ENCODE measurements at places on chromosomes 4 and X. TPM values are rescaled to one million over a fixed set of nuclear protein-coding genes. Genes with fewer than 3 reads are reported as not detected.

MANBA gene
- 7.7 TPM for total RNA-seq

SOX3 gene
- total RNA-seq: not detected

GRCh38 chr4:64014647-64015046, 394.6 kb downstream of the TECRL start:
- no peak overlapping the region for H3K27ac ChIP-seq
- H3K27me3 ChIP-seq: no peaks in the 10 kb centered on the region
- H3K4me3 ChIP-seq: no peak overlapping the region
- no peaks in the 10 kb centered on the region for H3K4me1 ChIP-seq
- no peak for DNase-seq
- no peaks in the 10 kb centered on the region for H3K36me3 ChIP-seq

DNA sequence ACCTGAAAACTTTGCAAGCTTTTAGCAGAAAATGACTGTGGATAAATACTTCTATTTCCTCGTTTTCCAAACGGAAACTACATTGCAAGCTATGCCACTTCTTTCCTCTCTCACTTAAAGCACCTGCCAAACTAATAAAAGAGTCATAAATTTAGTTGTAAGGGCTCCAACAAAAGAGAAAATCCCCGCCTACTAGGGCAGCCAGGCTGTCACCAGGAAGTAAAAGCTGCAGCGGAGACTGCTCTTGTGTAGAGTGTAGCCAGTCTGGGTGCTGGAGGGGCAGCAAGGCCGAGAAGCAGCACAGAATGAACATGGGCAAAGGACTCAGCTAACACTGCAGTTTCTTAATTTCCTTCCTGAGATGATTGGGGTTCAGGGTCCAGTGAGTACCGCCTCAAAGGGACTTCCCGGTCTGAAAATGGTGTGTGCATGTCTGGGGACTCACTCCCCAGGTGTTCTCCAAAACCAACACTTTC, 89.3 kb upstream of the MAML3 start:
- no peak overlapping the region for H3K4me3 ChIP-seq
- H3K27ac ChIP-seq: no peak overlapping the region
- peaks cover 23% of the 10 kb centered on the region for H3K27me3 ChIP-seq
- H3K36me3 ChIP-seq: no peaks in the 10 kb centered on the region
- no peak for DNase-seq

- no peak overlapping the region for H3K4me3 ChIP-seq
- no peak overlapping the region for H3K27ac ChIP-seq
- DNase-seq: no peak
- H3K36me3 ChIP-seq: no peaks in the 10 kb centered on the region
Measured at GRCh38 chr4:165905405-165906027, 32.5 kb downstream of the TLL1 start.

Data from K562 (cell line).